CD4-positive, CD25-positive, alpha-beta regulatory T cell (primary cell): ENCODE measurements at places on chromosomes 7 and 10. TPM values are rescaled to one million over a fixed set of nuclear protein-coding genes. Genes with fewer than 3 reads are reported as not detected.

Gene SEMA3E
- polyA plus RNA-seq = not detected

Gene OR2A1
- not detected for polyA plus RNA-seq

Gene THSD7A
- not detected for polyA plus RNA-seq

Gene AGAP4
- 1.1 TPM for polyA plus RNA-seq

Gene TYW1B
- 0.46 TPM for polyA plus RNA-seq

Gene FANK1
- polyA plus RNA-seq = 51.8 TPM

Gene ADAM8
- 33.4 TPM for polyA plus RNA-seq

Gene ATP6V0A4
- not detected for polyA plus RNA-seq

Gene C10orf71
- not detected for polyA plus RNA-seq

Gene GIMAP6
- polyA plus RNA-seq = 166 TPM

Gene CEP55
- polyA plus RNA-seq = 4.4 TPM

Gene VAX1
- polyA plus RNA-seq = not detected

Gene KLF14
- polyA plus RNA-seq = not detected

Gene EGR2
- polyA plus RNA-seq = 0.27 TPM

Gene SEMA3C
- not detected for polyA plus RNA-seq

Gene SLC18A2
- 0.09 TPM for polyA plus RNA-seq

Gene STEAP4
- not detected for polyA plus RNA-seq

Gene MYH16
- not detected for polyA plus RNA-seq

Gene HPS1
- polyA plus RNA-seq = 76.7 TPM

Gene LIPK
- not detected for polyA plus RNA-seq

Gene PARD3
- polyA plus RNA-seq = not detected

Gene MORN4
- polyA plus RNA-seq = 1.5 TPM

Gene TRIM50
- polyA plus RNA-seq = not detected

Gene CCM2
- 155 TPM for polyA plus RNA-seq

Gene BEND7
- not detected for polyA plus RNA-seq

Gene ACTR3C
- polyA plus RNA-seq = 4.6 TPM

Gene RARRES2
- polyA plus RNA-seq = not detected

Gene SPDYE9
- not detected for polyA plus RNA-seq

Gene HTR5A
- polyA plus RNA-seq = not detected

Gene GCK
- polyA plus RNA-seq = 1.2 TPM

Gene COX19
- 30.4 TPM for polyA plus RNA-seq

Gene CNPY1
- not detected for polyA plus RNA-seq

Gene TMEM130
- polyA plus RNA-seq = not detected

Gene CCDC3
- polyA plus RNA-seq = not detected

Gene SCD
- 0.22 TPM for polyA plus RNA-seq

Gene SLC25A40
- 15.0 TPM for polyA plus RNA-seq

Gene XRCC2
- polyA plus RNA-seq = 0.12 TPM

Gene LGI1
- not detected for polyA plus RNA-seq

Gene CALHM1
- not detected for polyA plus RNA-seq

Gene TMEM213
- polyA plus RNA-seq = not detected

Gene BMPER
- not detected for polyA plus RNA-seq

Gene DGKI
- not detected for polyA plus RNA-seq

Gene DOCK4
- not detected for polyA plus RNA-seq

Gene MYL10
- polyA plus RNA-seq = not detected

Gene TET1
- polyA plus RNA-seq = 1.9 TPM

Gene CCDC172
- not detected for polyA plus RNA-seq
